Stimulated activated CD8-positive, alpha-beta memory T cell treated with anti-CD3 and anti-CD28 coated beads, Interleukin-2, amount 100 ng/mL, for 48 hours (primary cell): ENCODE measurements at places on chromosomes 7 and 10.

GRCh38 chr7:27921081-27921836 lies 181.3 kb downstream of the TAX1BP1 start:
- DNase-seq, result no peak

GRCh38 chr10:122461729-122462532 lies 578 bp downstream of the HTRA1 start:
- no peak for DNase-seq

GRCh38 chr10:124867304-124867703 lies 65.7 kb downstream of the ABRAXAS2 start:
- no peak for DNase-seq

- no peak for DNase-seq
Measured at GRCh38 chr10:72729528-72729927, 37.6 kb downstream of the MCU start.

- DNase-seq, result no peak
Measured at GRCh38 chr10:103455235-103455634, 3.1 kb upstream of the CALHM2 start.
